ENCODE measurements at places on chromosomes 6 and 20.

GRCh38 chr6:108822401-108822800 lies 25.8 kb upstream of the ARMC2 start:
- DNase-seq = no peak

- DNase-seq = no peak
Measured at GRCh38 chr6:136784910-136785746, 7.1 kb downstream of the MAP3K5 start.

GRCh38 chr20:527571-527886 lies 16.1 kb downstream of the CSNK2A1 start:
- no peak for DNase-seq

- DNase-seq = no peak
Measured at GRCh38 chr6:159691963-159692287, 1.1 kb downstream of the SOD2 start.

DNA sequence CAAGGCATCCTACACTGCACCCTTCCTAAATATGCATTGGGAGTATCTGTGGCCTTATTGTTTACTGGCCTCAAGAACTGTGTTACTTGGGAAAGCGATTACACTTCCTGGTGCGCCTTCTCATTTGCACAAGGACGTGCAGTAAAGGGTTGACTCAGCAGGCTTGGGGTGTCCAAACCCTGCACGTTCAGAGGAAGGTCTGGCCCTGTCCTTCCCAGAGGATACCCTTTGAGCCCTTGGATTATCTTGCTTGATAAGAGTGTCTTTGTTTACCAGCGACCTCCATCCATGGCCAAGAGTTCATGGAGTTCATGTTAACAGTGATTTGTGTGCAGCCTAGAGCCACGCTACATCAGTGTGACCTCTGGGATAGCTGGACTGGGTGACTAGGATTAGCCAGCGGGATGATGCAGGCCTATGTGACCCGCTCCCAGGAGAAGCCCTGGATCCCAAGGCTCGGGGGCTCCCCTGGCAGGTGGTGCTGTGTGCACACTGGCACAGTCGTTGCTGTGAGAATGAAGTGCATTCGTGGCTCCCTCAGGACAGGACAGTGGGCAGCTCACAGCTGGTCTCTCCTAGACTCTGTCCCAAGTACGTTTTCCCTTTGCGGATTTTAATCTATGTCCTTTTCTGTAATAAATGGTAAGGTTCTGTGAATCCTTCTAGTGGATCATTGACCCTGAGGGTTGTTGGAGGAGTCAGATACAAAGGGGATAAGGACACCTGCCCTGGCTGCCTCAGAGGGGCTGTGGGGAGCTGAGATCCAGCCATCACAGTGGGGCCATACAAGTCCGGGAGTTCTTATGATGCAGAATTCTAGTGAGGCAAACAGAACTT lies 73.5 kb downstream of the TTLL2 start:
- no peak for DNase-seq

- DNase-seq = no peak
Measured at GRCh38 chr20:61731363-61732181, 334.1 kb downstream of the TAF4 start.

- DNase-seq = no peak
Measured at GRCh38 chr6:155782320-155782731, 326.7 kb upstream of the NOX3 start.

- DNase-seq = no peak
Measured at GRCh38 chr6:8082954-8083858, 19.0 kb upstream of the BLOC1S5 start.

DNA sequence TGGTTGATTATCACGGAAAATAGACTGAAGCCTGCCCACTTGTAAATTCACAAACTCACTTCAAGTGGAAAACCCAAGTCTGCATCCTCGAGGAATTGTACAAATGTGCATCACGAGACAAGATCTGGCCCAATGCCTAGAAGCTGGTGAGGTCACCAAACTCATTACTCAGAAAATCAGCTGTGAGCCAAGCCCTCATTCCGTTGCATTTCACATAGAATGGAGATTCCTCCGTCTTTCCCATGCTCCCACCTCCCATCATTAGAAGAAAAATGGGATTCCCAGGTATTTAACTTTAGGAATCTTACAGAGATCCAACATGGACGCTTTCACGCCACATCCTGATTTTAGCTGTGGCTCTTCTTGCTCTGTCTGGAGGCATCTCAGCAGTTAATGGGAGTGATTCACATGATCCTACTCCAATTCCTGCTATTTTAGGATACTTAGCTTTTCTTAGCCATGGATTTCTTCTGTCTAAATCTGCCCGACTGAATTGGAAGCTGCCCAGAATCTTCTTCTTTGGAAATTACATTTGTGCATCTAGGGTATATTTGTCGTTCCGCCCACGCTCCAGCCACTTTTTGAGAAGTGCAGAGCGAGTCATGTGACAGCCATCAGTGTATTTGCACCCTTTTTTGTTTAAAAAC lies 68.7 kb upstream of the STMND1 start:
- DNase-seq = no peak

GRCh38 chr6:51350308-51350904 lies 531.7 kb downstream of the TFAP2B start:
- DNase-seq = no peak

- DNase-seq = no peak
Measured at GRCh38 chr20:22773344-22773743, 189.0 kb upstream of the FOXA2 start.

DNA sequence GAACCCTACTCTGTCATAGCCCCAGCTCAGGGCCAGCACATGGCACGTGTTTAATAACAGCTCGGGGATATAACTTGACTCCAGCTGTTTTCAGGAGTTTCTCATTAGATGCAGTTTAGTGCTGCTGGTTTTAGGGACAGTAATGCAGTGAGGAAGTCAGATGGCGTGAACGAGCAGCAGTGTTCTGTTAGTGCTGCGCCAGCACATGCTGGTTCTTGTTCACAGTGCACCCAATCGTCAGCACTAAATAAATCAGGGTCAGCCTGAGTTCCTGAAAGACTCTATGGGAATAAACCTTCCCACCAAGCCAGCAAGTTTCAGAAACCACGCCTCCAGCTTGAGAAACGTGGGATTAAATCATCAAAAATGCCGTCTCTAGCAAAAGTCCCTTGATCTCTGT lies 235.9 kb upstream of the SUPT3H start:
- DNase-seq = no peak

DNA sequence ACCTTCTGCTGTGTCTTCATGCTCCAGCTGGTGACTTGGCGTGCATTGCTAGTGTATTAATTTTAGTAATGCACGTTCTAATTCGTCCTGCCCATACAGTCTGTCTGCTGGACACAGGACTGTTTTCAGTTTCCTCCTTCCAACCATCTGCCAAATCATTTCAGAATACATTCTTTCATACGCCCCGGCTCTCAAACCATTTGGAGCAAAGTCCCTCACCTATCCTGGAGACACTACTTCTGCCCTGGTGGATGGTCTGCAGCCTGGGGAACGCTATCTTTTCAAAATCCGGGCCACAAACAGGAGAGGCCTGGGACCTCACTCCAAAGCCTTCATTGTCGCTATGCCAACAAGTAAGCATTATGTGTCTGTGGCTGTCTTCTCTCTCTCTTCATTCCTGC lies 60.5 kb downstream of the FNDC1 start:
- DNase-seq = no peak

DNA sequence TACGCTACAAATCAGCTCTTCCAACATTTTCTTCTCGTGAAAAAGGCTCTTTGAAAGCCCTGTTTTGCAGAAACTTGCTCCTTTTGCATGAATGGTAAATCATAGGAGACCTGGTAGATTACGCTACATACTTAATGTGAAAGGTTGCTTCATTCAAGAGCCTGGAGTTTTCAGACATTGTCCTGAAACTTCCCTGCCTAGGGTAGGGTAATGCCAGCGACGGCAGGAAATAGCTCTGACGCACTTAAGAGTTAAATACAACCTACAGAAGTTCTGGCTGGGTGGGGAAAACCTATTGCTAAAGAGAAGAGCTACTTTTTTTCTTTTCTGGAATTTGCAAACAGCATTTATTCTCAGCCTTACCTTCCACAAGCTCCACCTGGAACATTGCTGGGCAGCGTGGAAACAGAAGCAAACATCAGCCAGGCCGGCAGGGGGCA lies 144.5 kb downstream of the LPA start:
- no peak for DNase-seq

DNA sequence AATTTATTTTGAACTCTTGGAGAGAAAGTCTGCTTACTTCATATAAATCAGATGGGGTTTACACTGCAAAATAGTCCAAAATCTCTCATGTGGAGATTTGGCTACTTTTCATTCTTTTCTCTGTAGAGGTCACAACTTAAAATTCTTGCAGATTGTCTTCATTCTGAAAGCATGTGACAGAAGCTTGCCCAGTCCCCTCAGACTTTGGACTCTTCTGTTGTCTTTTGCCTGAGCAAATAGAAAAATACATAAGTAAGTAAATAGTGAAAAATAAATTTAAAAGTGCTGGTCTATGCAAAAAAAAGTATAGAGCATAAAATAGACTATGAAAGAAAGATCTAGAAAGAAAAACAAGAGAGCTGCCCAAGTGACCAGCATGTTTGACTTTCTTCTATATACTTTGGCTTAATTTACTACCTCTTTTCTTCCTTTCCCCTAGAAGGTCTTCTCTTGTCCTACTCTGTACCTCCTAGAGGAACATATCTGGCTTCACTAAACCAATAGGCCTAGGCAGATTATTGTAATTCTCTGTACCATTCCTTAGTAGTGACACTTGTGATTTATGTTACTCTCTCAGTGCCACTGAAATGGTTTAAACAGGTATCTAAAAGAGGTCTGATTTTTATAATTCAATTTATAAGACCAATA lies 260.9 kb downstream of the TENT5A start:
- no peak for DNase-seq

GRCh38 chr6:136180704-136181511 lies 69.2 kb downstream of the MTFR2 start:
- no peak for DNase-seq

- DNase-seq = no peak
Measured at GRCh38 chr6:54308289-54308985, at the start of gene TINAG. Gene TINAG, plus strand, starts transcription at chr6:54308441. Its CDS starts 110 bp downstream, at chr6:54308551.

GRCh38 chr6:47073125-47074110 lies 31.3 kb upstream of the ADGRF1 start:
- DNase-seq = no peak
